ENCODE measurements at places on chromosomes 4 and X.
A peak's percentile ranks its signal among the peaks of the same experiment; 100 is the strongest.

- DNase-seq = no peak
Observed at GRCh38 chr4:20433097-20433705, 181.5 kb downstream of the SLIT2 start.

DNA sequence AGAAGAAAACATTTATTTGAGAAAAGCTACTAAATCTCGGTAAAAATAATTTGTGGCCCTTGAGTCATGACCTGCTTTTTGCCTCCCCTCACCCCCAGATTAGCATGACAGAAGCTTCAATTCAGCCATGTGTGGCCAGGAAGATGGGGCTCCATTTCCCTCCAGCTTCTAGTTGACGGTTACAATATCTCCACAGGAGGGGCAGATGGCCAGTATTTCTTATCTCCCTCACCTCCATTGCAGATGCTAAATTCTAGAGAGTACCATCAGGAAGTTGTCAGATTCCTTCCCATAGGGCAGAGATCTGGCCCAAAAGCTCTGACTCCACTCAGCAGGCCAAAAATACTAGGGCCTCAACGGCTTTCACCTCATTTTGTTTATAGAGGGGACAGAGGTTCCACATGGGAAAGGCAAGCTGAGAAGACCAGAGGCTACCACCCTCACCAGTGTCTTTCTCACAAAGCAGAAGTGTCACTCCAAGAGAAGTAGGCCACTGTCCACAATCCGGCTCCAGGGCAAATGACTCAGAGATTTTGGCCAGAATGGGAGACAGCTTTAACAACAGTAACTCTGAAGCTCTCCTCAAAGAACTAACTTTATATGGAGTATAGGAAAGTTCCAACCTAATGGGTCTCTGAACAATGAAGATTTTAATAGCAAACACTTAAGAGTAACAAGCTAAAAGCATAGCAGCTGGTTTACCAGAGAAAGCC, 108.3 kb downstream of the TBC1D19 start:
- DNase-seq = no peak

GRCh38 chr4:35125995-35126712, 1118.2 kb downstream of the ARAP2 start:
- no peak for DNase-seq

- DNase-seq = no peak
Observed at GRCh38 chr4:38738940-38739803, 43.6 kb downstream of the TLR10 start.

- DNase-seq = no peak
Observed at GRCh38 chr4:109614466-109614865, 54.4 kb downstream of the MCUB start.

GRCh38 chr4:153067376-153067775, 131.3 kb downstream of the FHDC1 start:
- DNase-seq = no peak

- DNase-seq = no peak
Observed at GRCh38 chr4:41256740-41257256, at the start of gene UCHL1. Gene UCHL1, plus strand, starts transcription at chr4:41256928. Its CDS starts 49 bp downstream, at chr4:41256977.

GRCh38 chr4:10656988-10657387, 27.6 kb downstream of the CLNK start:
- no peak for DNase-seq

- DNase-seq = no peak
Observed at GRCh38 chrX:373641-374471, 12.9 kb downstream of the PPP2R3B start.

GRCh38 chr4:45410701-45411210, 684.4 kb upstream of the GNPDA2 start:
- no peak for DNase-seq

DNA sequence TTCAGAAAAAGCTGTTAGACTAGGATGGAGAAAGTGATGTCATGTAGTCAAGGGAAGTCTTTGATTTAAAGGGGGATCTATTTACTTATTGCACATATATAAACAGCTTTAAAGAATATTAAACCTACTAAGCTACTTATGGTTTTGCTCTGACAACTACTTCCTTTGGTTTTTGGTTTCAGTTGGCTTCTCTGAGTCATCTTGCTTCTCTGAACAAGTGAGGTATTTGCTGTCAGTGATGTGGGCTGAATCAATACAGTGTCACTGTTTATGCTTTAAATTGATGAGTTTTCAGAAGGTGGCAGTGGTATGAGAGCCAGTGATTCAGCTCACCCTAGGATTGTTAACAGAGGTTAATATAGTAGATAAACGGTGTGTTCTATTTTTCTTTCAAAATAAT, 75.1 kb downstream of the CEP44 start:
- DNase-seq = peak; percentile 47

GRCh38 chr4:7199129-7199725, 6.9 kb downstream of the SORCS2 start:
- no peak for DNase-seq

DNA sequence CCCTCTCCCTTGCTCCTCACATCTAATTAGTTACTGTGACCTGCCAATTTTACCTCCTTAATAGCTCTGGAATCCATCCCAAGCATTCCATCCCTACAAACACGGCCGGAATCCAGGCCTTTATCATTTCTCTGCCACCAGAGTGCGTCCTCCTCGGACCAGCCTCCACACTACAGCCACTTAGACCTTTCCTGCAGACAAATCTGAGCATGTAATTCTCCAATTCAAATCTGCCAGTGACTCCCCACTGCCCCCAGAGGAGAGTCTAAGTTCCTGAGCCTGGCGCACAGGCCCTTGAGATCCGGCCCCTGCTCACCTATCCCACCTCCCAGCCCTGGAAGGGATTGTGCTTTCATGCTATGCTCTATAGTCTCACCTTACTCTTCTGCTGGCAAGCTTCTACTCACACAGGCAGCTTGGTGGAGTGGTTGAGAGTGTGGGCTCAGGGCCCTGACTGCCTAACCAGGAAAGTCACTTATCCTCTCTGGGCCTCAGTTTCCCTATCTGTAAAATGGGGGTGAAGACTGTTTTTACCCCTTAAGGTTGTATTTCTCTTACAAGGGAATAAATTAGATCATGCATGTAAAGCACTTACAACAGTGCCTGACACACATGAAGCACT, 31.2 kb downstream of the PJA1 start:
- DNase-seq = no peak

DNA sequence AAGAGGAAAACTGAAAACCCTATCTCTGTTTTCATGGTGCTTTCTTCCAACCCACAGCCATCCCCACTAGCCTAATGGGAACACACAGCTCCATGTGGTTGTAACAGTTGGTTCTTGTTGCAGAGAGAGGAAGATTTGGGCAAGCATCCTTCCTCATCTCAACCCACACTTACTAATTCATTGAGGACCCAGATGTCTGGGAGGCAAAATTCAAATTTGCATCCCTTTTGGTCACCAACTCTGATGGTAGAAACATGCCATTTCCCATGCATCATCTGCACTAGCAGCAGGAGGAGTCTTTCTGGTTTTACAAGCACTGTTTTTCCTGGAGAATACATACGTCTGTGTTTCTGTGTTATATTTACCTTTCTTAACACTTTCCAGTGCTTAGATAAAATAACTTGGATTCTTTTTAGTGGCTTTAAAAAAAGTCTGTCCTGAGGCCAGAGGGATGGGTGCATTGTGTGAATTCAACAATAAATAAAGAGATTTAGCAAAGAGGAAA, 301.0 kb downstream of the KCTD8 start:
- DNase-seq = no peak

DNA sequence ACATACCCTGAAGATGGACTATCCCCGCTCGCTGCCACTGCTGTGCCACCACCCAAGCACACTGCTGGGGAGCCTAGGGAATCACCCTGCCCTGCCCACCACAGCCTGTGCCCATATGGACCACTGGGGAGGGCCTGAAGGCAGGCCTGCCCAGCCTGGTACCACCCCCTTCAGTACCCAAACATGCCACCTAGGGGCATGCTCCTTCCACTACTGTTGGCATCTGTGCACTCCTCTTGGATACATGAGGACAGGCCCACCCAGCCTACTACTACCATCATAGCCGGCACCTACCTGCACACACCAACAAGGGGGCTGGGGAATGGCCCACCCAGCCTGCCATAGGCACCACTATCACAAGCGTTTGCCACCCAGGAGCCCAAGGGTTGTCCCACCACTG, 30.1 kb upstream of the PRDX4 start:
- DNase-seq = no peak

GRCh38 chr4:153531000-153531358, 64.8 kb downstream of the TMEM131L start:
- no peak for DNase-seq

GRCh38 chr4:16626945-16627344, 271.5 kb downstream of the LDB2 start:
- DNase-seq = no peak

GRCh38 chrX:112967903-112968302, 127.3 kb upstream of the AMOT start:
- DNase-seq = no peak

GRCh38 chr4:136136601-136137000, 1395.7 kb downstream of the PCDH18 start:
- DNase-seq = no peak

- DNase-seq = no peak
Observed at GRCh38 chr4:186924723-186925122, 201.1 kb upstream of the FAT1 start.

DNA sequence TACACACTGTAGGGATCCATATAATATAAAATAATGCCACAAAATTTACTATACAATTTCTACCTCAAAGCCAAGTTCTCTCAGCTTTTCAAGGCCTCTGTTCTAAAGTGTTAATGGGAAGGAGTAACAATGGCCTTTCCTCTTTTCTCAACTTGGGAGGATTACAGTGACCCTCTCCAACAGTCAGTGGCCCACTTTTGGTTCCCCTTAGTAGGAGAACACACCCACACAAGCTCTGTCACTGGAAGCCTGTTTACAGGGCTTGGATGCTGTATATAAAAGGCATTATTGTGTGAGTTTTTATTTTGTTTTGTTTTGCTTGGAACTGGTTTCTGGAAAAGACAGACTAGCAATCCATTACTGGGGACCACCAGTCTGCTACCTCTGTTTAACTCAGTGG, 1.8 kb downstream of the ARHGEF6 start:
- DNase-seq = no peak

GRCh38 chr4:147543034-147543433, 62.1 kb downstream of the EDNRA start:
- no peak for DNase-seq

Data from activated CD8-positive, alpha-beta memory T cell treated with anti-CD3 and anti-CD28 coated beads, Interleukin-2, amount 10 ng/mL, durations not matched to agents 7 days and 5 days (primary cell).